CD8-positive, alpha-beta memory T cell (primary cell): ENCODE measurements at places on chromosomes 1 and 21. TPM values are rescaled to one million over a fixed set of nuclear protein-coding genes. Genes with fewer than 3 reads are reported as not detected.

HSF2BP gene
- total RNA-seq = 1.4 TPM

RXFP4 gene
- not detected for total RNA-seq

LRRN2 gene
- not detected for total RNA-seq

DNA sequence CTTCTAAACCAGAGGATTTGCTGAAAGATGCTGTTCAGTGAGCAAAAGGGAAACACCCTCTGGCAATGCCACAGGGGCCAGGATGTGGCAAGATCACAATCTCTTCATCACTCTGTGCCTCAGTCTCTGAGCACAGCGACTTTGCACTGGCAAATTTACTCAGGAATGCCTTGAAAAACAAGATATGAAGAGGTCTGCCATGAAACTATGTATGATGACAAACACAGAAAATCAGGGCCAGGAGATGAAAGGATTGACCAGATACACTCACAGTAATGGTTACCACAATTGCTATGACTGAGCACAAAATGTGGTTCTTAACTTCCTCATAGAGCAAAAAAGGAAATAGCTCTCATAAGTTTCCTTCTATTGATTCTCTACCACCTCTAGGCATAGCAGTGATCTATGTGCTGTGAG, 5.8 kb downstream of the TTC13 start:
- H3K27me3 ChIP-seq = no peaks in the 10 kb centered on the region
- peak; percentile 39 for DNase-seq
- peak overlapping the region; percentile 10 for H3K4me3 ChIP-seq
- H3K27ac ChIP-seq = no peak overlapping the region
- H3K4me1 ChIP-seq = peaks cover 63% of the 10 kb centered on the region

- H3K36me3 ChIP-seq = no peaks in the 10 kb centered on the region
- no peak overlapping the region for H3K27ac ChIP-seq
- DNase-seq = no peak
- no peaks in the 10 kb centered on the region for H3K4me1 ChIP-seq
- no peaks in the 10 kb centered on the region for H3K27me3 ChIP-seq
These were observed 6.2 kb downstream of the LRRC52 start for GRCh38 chr1:165549973-165550372.

RSPH1 gene
- not detected for total RNA-seq

DNA sequence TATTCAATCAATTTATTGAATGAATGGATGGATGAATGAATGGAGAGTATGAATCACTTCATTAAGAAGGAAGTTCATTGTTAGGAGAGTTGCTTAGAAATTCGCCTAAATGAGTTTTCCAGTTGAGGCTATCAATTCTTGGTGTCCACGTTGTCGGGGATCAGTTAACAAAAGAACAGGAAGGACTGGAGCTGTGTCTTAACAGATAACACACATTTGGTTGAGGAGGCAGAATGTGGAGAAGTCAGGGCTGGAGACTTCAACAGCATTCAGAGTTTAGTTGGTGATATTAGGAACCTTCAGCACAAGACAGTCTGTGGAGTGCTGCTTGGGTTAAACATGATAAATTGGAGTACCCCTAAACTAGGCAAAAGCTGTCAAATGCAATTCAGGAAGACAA, 33.7 kb downstream of the ZBTB18 start:
- no peaks in the 10 kb centered on the region for H3K4me1 ChIP-seq
- H3K27me3 ChIP-seq = no peaks in the 10 kb centered on the region
- no peak overlapping the region for H3K27ac ChIP-seq
- no peaks in the 10 kb centered on the region for H3K36me3 ChIP-seq
- no peak overlapping the region for H3K4me3 ChIP-seq

SLC2A5 gene
- total RNA-seq = not detected

SLC37A1 gene
- total RNA-seq = 16.6 TPM

CREB3L4 gene
- 10.0 TPM for total RNA-seq

DNA sequence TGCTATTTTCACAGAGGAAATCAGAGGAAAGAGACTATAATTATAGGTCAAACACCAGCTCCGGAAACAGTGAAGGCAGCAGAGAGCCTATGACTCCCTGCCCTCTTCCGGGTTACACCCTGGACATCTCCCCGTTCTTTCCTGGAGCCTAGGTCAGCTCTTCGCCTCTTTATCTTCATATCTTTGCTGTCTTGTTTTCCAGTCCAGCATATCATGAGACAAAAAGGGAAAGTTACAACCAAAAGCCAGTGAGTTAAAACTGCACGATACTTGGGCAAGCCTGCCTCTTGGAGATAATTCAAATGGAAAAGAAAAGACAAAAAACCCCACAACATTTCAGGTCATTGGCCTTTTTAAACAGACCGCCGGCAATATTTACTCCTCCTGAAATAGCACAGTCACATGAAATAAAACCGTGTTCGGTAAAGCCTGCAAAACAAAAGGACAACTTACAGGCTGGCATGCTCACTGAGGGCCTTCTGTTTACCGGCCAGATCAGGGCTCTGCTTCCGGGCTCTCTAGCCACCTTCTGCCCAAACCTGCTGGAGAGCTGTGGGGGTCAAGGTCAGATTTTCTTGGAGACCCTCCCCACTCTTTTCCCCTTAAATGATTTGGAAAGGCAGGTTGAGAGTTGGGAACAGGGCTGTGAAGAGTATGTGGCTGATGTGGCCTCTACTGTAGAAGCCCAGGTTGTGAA, 42.8 kb upstream of the PPP2R5A start:
- peak overlapping the region; percentile 81 for H3K27ac ChIP-seq
- no peak overlapping the region for H3K4me3 ChIP-seq
- H3K27me3 ChIP-seq = no peaks in the 10 kb centered on the region
- H3K36me3 ChIP-seq = no peaks in the 10 kb centered on the region
- DNase-seq = no peak
- peaks cover 6% of the 10 kb centered on the region for H3K4me1 ChIP-seq

B3GALT5 gene
- total RNA-seq = not detected
